ENCODE measurements at places on chromosomes 12 and 14.

DNA sequence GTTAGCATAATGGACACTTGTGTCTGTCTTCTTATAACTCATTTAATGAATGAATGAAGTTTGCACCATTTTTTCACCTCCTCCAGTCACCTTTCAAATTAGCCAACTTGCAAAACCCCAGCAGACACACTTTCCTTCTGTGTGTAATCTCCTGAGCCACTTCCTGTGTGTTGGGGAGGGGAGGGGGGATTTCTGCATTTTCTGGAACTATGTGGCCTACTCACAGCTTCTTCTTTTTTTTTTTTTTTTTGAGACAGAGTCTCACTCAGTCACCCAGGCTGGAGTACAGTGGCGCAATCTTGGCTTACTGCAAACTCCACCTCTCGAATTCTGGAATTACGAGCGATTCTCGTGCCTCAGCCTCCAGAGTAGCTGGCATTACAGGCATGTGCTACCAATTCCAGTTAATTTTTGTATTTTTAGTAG, 4.1 kb upstream of the SERPINA1 start:
- DNase-seq: peak; percentile 31

GRCh38 chr12:1444142-1444516, 150.3 kb downstream of the FBXL14 start:
- no peak for DNase-seq

DNA sequence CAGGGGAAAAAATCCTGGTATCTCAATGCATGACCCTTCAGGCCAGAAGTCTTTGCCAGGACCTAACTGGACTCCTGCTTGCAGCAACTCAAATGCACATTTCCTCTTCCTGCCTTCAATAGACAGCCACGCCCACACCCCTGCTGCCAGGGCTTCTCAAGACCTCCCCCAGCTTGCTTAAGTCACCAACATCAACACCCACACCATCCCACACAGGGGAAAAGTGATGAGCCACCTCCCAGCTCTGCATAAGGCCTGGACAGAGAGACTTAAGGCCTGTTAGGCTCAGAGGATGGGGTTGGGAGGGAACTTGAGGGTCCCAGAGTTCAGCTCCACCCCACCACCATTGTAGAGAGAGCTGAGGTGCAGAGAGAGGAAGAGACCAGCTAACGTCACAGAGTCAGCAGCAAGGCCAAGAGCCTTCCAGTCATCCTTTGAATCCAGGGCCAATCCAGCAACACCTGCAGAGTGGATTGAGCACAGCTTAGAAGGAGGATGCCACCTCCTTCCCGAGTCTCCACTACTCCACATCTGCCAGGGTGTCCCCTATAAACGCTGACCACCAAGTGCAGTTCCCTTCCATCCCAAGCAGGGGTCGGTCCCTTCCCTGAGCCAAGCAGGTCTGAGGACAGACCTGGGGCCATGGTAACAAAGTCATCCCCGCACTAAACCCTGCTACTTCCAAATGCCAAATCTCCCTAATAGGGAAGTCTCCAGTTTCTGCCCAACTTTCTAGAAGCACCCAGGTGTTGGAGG, 50.0 kb downstream of the KDM2B start:
- peak; percentile 68 for DNase-seq

GRCh38 chr12:1838205-1838993, 18.0 kb downstream of the LRTM2 start:
- DNase-seq: no peak

DNA sequence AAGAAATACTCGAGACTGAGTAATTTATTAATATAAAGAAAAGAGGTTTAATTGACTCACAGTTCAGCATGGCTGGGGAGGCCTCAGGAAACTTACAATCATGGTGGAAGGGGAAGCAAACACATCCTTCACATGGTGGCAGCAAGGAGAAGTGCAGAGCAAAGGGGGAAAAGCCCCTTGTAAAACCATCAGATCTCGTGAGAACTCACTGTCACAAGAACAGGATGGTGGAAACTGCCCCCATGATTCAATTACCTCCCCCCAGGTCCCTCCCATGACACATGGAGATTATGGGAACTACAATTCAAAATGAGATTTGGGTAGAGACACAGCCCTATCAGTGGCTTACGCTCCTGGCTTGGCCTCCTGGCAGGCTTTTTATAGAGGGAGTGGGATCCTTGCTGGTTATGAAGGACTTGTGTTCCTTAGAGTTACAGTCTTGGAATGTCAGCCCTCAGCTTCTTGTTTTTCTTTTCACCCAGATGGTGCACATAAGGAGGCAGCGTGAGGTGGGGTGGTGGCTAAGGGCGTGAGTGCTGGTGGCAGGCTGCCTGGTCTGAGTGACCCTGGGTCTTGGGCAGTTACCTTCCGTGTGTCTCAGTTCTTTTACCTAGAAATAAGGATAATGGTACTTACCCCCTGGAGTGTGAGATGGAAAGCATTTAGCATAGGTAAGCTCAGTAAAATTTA, 25.7 kb downstream of the TRAF3 start:
- no peak for DNase-seq

GRCh38 chr14:54686219-54686870, 119.4 kb downstream of the SAMD4A start:
- no peak for DNase-seq

DNA sequence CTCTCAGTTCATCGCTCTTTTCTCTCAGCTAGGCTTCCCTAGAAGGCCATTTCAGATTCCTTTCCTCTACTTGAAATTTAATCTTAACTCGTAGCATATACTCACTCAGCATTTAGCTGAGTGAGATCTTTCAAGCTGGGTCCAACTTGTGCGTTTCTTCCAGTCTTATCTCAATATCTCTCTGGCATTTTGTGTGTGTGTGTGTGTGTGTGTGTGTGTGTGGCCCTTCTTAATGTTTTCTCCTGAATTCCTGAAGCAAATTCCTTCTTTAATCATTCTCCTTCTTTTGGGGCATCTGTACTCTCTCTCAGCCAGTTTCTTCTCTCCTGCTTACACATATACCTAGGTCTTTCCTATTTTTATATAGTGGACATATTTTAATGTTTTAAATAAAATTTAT, 129.1 kb downstream of the KITLG start:
- DNase-seq: no peak

- no peak for DNase-seq
Measured at GRCh38 chr12:531951-532585, 72.3 kb downstream of the B4GALNT3 start.

DNA sequence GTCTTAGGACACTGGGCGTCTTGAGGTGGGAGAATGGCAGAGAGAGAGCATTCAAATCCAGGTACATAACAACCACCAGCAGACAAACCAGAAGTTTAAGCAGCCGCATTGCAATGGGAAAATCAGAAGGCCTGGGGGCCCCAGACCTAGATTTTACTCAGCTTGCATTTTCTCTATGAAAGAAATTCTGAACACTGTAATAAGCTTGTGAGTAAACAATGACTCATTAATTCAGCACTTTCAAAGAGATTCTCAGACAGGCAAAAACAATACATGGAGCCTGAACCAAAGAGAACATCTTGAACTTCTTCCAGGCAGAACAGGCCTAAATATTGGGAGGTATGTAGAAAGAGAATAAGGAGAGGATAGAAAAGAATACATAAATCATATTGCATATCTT, 69.8 kb upstream of the IFNG-AS1 start:
- DNase-seq: no peak

DNA sequence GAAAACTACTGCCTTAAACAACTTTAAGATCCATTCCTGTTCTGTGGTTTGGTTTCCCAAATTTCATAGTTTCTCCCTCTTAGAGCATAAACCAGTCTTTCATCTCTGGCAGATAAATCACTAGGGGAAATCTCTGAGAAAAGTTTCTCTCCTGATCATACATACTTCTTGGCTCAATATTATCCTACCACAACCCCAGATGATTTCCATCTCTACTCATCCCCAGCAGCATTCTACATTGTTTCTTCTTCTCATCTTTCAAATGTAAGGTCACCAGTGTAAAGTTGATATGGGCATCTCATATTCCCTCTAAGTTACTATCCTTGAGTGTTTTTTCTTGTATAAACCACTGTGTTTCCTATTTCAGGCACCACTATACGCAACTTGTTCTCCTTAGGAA, 45.9 kb upstream of the PLEKHG7 start:
- DNase-seq: no peak

DNA sequence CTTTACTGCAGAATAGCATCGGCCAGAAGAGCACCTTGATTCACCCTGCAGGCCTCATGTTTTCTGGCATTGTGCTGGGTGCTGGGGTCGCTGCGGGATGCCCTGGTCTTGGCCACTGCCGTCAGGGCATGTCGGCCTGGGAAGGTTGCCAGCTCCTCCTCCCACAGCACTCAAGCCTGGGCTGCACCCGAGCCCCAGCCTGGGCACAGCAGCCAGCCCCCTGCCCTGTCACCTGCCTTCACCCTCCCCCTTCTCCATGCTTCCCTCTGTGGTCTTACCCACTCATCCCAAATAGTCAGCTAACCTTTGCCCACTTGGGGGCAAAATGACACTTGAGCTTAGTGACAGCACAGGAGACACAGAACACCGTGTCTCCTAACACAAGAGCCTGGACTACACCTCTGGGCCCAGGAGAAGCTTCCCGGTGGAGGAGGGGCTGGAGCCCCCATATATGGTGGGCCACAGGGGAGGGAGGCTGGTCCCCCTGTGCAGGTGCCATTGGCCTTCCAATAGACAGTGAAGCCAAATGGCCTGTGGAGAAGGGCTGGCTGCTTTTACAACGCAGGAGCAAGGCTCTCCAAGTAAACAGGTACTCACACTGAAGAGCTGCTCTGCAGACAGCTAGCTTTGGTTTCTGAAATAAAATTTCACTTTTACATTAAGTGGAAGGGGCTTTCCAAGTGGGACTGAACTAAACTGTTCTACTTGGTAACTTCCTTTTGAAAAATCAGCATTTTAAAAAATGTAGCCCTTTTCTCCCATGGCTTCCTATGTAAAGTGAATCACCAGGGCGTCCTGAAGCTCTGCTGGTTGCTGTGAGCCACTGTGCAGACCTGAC, 51.2 kb upstream of the AMN start:
- no peak for DNase-seq

DNA sequence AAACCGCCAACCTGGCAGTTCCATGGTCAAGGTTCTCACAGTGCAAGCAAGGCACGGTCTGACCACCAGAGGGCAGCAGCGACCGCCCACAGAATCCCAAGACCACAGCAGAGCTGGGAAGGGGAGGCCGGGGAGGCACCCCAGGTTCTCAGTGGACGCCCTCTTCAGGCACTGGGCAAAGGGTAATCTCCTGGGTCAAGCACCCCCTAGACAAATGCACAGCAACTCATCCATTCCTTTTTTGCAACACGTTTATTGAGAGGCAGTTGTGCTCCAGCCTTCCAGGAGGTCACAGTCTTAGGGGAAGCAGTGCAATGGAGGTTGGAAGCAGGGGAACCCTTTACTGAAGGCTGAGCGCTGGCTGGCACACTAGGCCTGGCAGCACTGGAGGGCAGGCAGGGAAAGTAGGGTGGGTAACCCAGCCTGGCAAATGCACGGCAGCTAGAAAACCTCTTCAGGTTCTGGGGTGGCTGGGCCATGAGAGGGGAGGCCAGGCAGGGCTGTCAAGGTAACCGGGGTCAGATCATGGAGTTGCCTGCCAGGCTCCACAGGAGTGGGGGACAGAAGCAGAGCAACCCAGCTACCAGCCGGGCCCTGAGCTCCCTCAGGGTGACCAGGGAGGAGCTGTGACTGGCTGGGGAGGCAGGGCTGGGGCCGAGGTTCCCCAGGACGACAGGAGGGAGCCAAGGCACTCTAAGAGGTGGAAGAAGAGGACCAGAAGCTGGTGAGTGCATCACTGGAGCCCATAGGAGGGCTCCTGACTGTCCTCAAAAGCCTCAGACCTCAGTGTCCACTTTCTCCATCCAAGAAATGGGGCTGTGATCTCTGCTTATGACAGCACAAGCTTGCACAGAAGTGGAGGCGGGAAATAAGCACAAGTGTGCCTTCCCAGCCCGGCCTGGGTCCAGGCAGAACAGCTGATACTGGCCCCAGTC, 1.8 kb upstream of the RHOF start:
- peak; percentile 78 for DNase-seq

DNA sequence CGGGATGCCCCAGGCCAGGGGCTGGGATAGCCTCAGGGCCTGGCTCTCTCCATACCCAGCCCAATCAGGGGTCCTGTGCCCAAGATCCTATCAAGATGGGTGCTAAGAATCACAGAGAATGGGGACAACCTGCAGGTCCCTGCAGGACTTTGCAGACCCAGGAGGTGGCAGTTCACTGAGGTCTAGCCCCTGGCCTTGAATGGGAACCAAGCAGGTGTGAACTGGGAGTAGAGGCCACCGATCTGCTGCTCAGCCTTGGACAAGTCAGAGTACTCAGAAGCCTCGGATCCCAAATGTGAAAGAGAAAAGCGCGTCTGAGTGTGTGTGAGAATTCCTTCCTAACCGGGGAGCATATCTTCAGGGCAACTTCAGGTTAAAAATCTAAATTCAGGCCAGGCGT, 76.2 kb downstream of the ARL6IP4 start:
- no peak for DNase-seq

GRCh38 chr12:70306676-70307075, 59.4 kb upstream of the KCNMB4 start:
- no peak for DNase-seq

DNA sequence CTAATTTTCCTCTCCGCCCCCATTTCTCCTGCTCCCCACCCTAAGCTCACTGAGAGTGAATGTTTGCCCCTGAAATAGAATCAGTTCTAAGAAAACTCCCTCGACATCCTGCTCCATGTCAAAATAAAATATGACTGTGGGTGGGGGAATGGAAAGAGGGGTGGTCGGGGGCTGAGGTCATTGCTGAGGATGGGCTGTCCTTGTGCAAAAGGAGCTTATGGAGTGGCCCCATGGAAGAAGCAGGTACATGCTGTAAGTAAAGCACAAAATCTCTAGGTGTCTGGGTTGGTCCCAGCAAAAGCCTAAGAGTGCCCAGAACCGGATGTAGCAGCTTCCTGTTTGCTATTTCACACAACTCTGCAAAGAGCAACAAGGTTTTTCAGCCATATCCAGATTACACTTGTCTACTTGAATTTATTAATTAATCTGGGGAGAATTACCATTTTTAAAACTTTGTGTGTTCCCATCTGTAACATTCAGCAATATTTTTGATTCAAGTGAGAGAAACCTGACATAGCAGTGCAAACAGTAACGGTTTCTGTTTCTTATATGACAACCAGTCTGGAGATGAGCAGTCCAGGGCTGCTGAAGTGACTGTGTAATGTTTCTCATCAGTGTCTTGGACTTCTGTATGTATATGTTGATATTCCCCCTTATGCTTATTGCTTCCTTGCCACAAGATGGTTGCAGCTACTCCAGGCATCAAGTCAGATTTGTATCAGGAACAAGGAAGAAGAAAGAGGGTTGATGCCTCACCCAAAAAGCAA, 40.4 kb upstream of the GZMB start:
- DNase-seq: peak; percentile 69

- no peak for DNase-seq
Measured at GRCh38 chr12:15540005-15540404, 217.7 kb downstream of the PTPRO start.

DNA sequence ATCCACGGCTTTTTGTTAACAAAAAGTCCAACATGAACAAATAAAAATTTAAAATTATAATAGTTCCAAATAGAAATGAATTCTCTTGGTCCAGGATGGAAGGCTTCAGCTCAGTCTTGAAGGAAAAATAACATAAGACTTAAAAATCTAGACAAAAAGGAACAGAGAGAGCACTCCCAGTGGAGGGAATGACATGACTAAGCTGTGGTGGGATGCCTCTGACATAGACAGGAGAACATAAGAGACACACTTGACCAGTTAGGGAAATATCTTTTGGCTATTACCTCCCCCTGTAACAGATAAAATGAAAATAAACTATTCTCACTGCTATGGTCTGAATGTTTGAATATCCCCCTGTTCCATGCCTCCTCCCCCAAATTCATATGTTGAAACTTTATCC, 106.8 kb downstream of the BBS10 start:
- DNase-seq: no peak

GRCh38 chr12:65263777-65264176, 14.7 kb upstream of the MSRB3 start:
- no peak for DNase-seq

- no peak for DNase-seq
Measured at GRCh38 chr14:96104469-96105057, 65.4 kb downstream of the C14orf132 start.
